ENCODE measurements at places on chromosomes 16 and 17. TPM values are rescaled to one million over a fixed set of nuclear protein-coding genes. Genes with fewer than 3 reads are reported as not detected.

The TAT gene
- total RNA-seq = not detected

The NECAB2 gene
- total RNA-seq = not detected

The ALDH3A2 gene
- 29.1 TPM for total RNA-seq

GRCh38 chr17:72056727-72057290 lies 64.0 kb upstream of the SOX9 start:
- no peak for DNase-seq

DNA sequence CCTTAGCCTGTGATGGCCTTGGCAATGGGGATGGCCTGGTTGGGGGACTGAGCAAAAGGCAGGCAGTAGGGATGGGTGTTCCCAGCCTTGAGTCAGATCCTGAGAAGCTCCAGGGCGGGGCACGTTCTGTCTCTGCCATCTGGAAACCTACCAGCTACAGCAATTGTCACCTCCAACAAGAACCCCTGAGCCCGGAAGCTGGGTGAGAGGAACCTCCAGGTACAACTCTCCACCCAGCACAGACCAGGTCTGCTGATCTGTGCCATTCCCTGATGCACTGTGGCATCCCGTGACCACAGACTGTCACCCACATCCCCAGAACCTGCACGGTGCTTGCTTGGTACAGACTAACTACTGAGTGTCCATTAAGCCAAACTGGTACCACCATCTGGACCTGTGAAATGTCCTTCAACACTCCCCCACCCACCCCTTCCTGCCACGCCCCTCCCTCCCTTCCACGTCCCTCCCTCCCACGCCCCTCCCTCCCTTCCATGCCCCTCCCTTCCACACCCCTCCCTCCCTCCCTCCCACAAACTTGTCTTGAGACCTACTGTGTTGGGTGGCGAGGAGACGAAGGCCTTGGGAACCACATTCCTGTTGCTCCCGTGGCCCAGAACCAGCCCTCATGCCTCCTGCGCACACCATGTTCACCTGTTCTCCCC lies 16.6 kb downstream of the MYO15B start:
- no peak for DNase-seq

GRCh38 chr16:74778646-74779045 lies 4.0 kb upstream of the FA2H start:
- no peak for DNase-seq
